ENCODE measurements at places on chromosomes 3 and 15.
A peak's percentile ranks its signal among the peaks of the same experiment; 100 is the strongest.

DNA sequence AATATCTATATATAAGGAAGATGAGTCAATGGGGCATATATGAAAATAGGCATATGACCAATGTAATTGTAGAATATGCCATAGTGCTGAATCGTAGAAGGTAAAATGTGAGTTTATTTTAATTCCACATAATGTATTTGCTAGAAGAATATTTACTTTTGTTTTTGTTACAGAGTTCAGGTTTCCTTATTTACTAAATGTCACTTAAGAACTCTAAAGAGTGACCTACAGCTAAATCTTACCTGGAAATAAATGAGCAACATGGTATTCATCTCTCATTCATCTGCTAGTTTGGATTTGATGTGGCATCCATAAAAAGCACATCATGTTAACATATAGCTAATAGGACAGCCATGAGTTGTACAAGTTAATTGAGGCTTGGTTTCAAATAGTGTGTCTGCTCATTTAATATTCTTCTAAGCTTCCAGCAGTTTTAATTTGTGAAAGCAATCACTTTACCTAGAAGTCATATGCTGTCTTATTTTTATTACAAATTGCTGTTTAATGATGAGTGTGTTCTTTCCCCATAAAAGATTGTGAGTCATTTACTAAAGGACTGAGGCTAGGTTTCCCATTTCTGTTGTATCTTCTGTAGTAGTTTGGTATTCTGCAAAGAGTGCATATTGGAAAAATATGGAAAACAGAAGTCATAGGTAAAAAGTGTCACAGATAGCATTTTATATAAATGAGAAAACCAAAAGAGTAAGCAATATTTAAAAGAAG lies 222.1 kb upstream of the POU1F1 start:
- DNase-seq: no peak

DNA sequence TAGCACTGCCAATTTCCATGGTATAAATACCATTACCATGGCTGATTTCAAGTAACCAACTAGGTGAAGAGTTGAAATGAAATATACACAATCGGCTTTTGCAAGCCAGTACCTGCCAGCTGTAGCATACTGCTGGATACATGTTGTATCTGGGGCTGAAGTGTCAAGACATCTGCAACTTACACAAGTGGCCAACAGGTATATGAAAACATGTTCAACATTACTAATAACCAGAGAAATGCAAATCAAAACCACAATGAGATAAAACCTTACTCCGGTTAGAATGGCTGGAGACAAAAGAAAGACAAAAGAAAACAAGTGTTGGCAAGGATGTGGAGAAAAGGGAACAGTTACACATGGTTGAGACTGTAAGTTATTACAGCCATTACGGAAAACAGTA lies 11.6 kb downstream of the ATOSA start:
- no peak for DNase-seq

GRCh38 chr15:38879909-38880471 lies 315.4 kb upstream of the RASGRP1 start:
- peak; percentile 32 for DNase-seq

DNA sequence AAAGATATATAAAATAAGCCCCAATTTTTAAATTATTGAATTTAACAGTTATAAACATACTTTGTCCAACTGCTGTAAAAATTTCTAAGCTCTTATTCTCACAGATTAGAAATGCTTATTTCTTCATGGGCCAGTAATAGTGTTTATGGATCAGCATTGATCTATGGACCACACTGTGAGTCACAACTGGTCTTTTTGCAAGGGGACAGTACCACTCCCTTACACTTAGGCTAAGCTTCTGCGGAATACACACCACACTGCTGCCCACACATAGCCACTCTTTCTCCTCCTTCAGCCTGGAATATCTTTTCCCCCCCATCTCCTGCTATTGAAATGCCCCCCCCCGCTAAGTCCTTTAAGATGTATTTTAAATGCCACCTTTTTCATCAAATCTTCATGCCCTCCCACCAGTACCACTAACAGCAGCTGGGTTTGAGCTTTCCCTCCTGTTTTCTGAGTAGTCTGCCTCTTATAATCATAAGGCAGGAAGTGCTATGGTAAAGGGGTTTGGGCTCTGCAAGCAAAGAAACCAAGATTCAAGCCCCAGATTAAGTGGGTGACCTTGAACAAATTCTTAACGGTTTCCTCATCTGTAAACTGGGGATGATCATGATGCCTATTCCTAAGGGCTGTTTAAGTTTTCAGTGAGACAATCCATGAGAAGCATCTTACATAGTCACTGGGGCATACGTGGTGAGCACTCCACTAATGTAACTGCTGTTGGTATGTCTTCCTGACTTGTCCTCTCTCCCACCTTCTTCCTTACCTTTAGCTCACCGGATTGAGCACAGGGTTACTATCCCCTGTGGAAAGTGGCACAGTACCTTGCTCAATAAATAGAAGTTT lies 69.2 kb downstream of the DCUN1D1 start:
- no peak for DNase-seq

- no peak for DNase-seq
Observed at GRCh38 chr15:54150255-54150654, 172.0 kb downstream of the UNC13C start.

DNA sequence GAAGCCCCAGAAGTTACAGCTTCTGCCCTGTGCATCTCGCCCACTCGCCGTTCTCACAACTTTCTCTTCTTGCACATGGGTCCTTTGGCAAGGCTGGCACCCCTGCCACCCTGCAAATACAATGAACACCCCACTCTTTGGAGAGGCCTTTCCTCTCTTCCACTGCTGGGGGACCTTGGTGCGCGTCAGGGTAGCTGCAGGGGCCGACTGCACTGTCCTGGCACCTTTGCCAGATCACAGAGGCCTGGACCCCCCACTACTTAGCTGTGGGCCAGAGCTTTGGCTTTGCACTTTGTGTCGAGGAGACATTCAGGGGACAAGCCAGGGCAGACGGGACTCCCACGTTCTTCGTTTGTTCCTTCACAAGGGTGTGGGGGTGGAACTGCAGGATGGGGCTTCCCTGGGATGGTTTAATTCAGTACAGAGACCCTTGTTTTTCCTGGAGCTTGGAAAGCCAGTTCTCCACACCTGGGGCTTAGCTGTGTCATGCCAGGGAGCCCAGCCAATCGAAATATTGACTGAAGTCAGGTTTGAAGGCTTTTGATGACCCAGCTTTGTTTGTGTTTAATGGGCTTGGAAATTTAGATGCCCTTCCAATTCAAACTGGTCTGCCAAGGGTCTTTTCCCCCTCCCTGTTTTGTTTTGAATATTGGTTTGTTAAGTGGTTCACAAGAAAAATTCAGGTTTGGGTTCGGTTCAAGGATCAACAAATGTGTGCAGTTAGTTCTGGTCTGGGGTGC lies 256.1 kb upstream of the TLE3 start:
- DNase-seq: no peak

- DNase-seq: no peak
Observed at GRCh38 chr3:144096016-144096415, 124.4 kb downstream of the DIPK2A start.

GRCh38 chr15:63135804-63136203 lies 14.1 kb downstream of the LACTB start:
- no peak for DNase-seq

GRCh38 chr15:81105545-81105944 lies 28.5 kb upstream of the CFAP161 start:
- DNase-seq: no peak

DNA sequence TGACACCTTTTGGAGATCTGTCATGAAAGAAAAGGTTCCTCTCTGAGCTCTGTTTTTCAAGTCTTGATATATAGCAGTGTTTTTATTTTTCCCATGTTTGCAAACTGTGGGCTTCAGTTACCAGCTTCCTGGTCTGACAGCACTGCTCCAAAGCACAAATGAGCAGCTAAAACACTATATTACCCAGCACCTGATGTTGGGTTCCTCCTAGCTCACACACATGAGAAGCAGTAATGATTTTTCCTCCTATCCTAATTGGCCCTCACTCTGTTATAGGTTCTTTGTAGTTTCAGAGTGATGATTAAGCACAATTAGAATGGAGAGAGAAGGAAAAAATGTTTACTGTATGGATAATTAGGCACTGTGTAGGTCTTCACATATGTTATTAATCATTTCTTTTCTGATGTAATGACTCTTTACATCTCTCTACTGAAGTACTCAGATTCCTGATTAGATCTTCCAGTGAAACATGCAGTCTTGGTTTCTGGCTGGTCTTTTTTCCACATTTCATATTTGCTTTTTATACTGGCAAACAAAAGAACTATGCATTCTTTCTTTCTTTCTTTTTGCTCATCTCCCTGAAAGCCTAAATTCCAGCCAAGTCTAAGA lies 939.7 kb downstream of the NSUN3 start:
- no peak for DNase-seq

GRCh38 chr3:127263586-127264231 lies 24.1 kb downstream of the PRR20G start:
- DNase-seq: no peak

DNA sequence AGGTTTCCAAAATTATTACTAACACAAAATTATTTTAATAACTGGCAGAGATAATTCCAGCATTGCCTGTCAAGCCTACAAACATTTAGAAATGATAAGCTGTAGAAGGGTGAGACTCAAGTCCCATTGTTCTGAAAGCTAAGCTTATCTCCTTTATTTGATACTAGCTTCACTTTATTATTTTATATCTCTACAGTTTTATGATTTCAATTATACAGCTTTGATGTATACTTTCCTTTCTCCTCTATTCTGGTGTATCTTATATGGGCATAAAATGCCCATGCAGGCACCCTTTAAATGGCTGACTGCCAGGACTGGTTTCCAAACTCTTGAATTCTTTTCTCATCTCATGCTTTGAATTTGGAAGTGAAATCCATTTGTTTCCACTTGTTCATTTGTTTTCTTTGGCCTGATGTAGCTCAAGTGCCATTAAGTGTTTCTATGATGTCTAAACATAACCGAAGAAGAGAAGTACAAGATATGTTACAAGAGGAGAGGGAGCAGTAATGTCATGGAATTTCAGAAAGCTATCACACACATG lies 372.1 kb upstream of the ARHGEF26 start:
- no peak for DNase-seq

DNA sequence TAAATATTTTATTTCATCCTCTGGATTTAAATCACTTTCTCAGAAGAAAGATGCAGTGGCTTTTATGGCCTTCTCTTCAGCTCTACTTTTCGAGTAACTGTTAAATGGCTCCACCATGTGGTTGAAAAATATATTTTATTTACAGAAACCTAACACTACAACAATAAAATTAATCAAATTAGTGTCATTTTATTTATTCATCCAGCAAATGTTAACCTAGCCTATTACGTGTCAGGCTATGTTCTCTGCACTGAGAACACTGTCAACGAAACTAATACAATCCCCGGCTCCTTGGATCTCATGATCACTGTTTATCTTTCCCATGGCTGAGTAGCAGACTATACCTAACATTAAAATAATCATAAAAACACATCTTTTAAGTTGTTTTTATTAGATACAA lies 148.0 kb upstream of the OSTN start:
- no peak for DNase-seq

GRCh38 chr3:25155652-25156471 lies 272.2 kb upstream of the RARB start:
- DNase-seq: no peak

DNA sequence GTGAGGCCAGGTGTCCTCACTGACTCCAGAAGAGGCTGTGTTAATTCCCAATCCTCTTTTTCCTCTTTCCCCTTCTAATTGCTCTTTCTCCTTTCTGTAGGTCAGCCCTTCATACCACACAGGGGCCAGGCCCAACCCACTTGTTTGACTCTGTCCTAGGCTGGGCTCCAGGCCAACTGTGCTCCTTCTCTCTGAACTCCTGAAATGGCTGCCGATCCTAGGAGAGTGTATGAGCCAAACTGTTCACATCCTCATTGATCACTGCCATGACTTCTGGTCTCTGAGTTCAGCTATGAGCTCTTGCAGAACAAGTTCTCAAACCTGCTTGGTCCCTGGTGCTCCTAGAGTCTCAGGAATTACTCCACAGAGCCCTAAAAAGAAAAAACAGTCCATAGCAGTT lies 145.1 kb downstream of the VGLL4 start:
- DNase-seq: peak; percentile 76

DNA sequence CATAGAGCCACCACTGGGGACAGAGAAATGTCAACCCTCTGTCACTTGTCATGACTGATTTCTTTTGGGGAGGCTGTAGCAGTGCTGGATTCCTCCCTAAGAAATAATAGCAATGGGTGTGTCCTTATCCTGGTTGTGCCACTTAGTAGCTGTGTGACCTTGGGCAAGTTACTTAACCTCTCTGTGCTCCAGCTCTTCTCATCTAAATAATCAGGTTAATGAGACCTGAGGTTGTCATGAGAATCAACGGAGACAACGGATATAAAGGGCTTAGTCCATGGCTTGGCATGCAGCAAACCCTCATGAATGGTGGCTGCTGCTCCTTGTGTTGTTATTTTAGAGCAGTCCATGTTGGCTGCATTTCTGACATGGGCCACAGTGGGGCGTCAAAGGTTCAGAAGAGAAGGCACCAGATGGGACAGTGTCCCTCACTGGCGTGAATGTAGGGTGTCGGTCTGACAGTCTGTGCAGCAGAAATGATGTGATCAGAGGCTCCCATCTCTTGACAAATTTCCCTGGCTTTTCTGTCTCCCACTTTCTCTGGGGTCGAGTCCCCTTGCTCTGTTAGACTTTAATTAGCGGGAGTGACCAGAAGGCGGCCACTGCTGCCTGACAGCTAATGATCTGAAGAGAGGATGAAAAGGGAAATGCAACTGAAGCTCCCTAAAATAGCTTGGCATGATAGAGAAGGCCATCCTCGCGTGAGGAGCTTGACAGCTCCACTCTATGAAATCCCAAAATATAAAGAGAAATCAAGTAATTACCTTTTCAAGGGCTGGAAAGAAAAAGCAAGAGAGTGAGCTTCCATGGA lies 209.4 kb downstream of the CADPS start:
- peak; percentile 66 for DNase-seq

DNA sequence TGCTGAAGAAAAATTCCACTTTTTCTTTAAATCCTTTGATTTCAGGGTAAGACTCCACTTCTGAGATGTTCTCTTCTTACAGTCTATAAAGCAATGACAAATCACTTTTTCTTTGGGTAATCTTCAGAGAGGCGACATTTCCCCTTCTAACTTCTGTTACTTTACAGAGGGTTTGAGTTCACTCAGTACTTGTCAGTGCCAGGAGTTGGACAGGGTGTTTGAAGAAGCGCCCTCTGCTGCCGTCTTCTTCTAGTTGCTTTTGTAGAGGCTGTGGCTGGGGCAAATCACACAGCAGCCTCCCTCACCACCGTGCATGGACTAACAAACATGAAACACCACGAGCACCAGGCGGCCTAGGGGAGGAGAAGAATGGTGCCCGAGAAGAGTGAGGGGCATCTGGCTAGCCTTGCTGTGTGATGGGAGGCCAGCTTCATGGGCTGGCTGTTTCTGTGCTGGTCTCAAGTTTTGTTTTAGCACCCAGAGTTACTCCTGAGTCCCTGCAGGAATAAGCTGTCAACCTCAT lies at the start of gene CD80:
Gene CD80, minus strand, starts transcription at position 174 of the 523 bp plus-strand sequence. CDS start 1,886 bp downstream, outside the sequence.
- DNase-seq: peak; percentile 55

Measured in left cardiac atrium (tissue), 4 donors.